Colonic mucosa (tissue), 4 donors: ENCODE measurements at places on chromosomes 11 and 22.

DNA sequence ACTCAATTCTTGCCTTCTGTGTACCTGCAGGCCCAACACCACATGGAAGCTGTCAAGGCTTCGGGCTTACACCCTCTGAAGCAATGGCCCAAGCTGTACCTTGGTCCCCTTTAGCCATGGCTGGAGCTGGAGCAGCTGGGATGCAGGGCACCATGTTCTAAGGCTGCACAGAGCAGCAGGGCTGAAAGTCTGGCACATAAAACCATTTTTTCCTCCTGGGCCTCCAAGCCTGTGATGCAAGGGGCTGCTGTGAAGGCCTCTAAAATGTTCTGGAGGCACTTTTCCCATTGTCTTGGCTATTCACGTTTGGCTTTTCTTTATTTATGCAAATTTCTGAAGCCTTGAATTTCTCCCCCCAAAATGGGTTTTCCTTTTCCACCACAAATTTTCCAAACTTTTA is 102.1 kb upstream of the SLC5A12 start:
- H3K36me3 ChIP-seq: no peaks in the 10 kb centered on the region
- H3K27ac ChIP-seq: no peak overlapping the region
- H3K27me3 ChIP-seq: no peaks in the 10 kb centered on the region
- no peak overlapping the region for H3K4me3 ChIP-seq
- DNase-seq: no peak

DNA sequence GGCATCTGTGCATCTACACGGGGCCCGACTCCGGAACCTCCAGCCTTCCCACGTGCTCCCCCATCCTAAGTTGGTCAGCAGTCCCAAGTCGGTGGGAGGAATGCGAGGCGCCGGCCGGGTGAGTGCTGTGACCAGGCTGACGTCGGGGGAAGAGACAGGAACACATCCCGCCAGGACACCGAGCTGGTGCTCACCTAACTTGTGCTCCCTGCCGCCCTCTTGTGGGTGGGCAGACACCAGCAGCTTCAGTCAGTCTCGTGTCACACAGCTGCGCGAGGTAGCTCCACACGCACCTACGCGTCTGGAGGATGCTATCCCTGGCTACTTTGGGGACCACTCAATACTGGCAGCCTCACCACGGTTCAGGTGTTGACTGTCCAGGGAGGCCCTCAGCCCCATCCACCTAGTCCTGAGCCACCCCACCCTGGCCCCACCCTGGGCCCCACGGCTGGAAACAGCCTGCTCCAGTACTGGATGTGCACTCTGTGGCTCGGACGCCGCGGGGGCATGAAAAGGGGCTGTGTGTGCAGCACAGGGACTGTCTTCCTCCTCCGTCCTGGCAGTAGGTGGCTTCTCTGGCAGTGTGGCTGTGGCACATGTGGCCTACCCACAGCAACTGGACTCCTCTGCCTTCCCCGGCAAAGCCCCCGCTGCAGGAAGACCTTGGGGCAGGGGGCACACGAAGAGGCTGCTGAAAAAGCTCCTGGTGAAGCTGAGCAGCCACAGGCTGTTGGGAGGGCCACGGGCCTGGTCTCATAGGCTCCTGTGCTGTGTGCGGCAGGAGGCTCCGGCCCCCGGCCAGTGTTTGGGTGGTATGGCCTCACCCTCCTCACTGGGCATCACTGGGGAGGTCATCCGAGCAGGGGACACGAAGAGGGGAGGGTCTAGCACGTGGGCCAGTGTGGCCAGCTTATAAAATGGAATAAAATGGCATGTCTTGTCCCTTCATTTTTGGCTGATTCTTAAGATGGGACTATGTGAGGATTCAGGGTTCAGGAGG is 11.2 kb upstream of the BID start:
- no peak overlapping the region for H3K27ac ChIP-seq
- DNase-seq: peak; percentile 84
- H3K4me1 ChIP-seq: peaks cover 11% of the 10 kb centered on the region
- no peaks in the 10 kb centered on the region for H3K36me3 ChIP-seq
- H3K4me3 ChIP-seq: no peak overlapping the region
- no peaks in the 10 kb centered on the region for H3K27me3 ChIP-seq

DNA sequence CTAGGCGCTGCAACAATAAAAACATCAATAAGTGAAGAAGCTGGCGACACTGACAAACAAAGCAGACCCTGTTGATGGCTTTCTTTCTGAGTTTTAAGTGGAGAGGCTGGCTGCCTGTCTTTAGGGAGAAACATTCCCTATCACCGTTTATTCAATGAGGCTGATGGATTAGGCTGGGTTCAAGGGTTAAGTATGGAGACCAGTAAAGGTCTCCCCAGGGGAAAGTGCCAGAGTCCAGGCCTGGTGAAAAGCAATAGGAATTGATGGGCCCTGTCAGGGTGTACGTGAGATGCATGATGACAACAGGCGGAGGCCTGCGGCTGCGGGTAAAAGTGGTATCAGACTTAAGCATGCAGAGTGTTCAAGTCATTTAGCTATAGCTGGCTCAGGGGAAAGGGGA is 102.6 kb downstream of the ALX4 start:
- H3K27me3 ChIP-seq: no peaks in the 10 kb centered on the region
- no peak for DNase-seq
- H3K36me3 ChIP-seq: no peaks in the 10 kb centered on the region
- H3K27ac ChIP-seq: no peak overlapping the region
- H3K4me1 ChIP-seq: no peaks in the 10 kb centered on the region

- H3K4me3 ChIP-seq: no peak overlapping the region
- no peak overlapping the region for H3K27ac ChIP-seq
- no peaks in the 10 kb centered on the region for H3K4me1 ChIP-seq
- no peak for DNase-seq
- H3K27me3 ChIP-seq: no peaks in the 10 kb centered on the region
Measured at GRCh38 chr11:126978165-126978564, 22.4 kb downstream of the KIRREL3 start.

GRCh38 chr11:44773351-44773965 is 46.7 kb downstream of the TSPAN18 start:
- no peak overlapping the region for H3K27ac ChIP-seq
- DNase-seq: no peak
- H3K36me3 ChIP-seq: no peaks in the 10 kb centered on the region

DNA sequence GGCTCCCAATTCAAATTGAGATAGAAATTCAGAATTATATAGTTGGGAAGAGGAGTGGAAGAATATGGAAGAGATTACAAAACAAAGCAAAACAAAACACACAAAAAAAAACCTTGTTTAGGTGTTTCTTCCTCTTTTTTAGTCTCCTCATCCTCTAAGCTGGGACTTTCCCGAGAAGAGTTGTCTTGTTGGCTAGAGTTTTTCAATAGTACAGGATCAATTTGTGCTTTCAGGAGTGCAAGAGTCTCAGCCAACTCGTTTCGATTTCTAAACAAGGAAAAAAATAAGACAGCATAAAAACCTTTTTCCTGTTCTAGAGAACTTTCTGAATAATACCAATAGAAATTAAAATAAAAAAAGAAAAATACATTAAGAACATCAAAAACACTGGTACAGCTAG is 87.8 kb upstream of the CLNS1A start:
- H3K4me1 ChIP-seq: no peaks in the 10 kb centered on the region
- DNase-seq: no peak
- no peak overlapping the region for H3K4me3 ChIP-seq
- H3K27ac ChIP-seq: no peak overlapping the region
- no peaks in the 10 kb centered on the region for H3K36me3 ChIP-seq

GRCh38 chr11:96316869-96317268 is 26.1 kb downstream of the MAML2 start:
- no peak overlapping the region for H3K27ac ChIP-seq
- no peak overlapping the region for H3K4me3 ChIP-seq
- H3K4me1 ChIP-seq: peaks cover 16% of the 10 kb centered on the region
- no peak for DNase-seq
- no peaks in the 10 kb centered on the region for H3K36me3 ChIP-seq

DNA sequence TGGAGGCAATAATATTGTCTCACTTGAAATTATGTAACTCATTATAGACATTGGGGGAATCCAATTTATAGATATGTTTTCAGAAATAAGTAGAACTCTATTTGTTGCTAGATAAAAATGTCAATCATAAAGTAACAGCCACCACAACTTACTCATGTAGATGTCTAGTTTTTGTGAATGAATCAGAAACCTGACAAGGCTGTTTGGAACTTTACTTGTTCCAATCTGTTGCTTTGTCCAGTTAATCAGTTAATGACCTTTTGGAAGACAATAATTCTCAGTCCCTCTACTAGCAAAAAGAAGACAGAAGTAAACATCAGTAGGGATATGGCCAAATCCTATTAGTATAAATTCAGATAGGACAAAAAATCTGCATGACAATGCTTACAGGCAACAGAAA is 1143.3 kb downstream of the LRRC4C start:
- no peaks in the 10 kb centered on the region for H3K27me3 ChIP-seq
- no peak overlapping the region for H3K27ac ChIP-seq
- no peaks in the 10 kb centered on the region for H3K36me3 ChIP-seq
- DNase-seq: no peak

DNA sequence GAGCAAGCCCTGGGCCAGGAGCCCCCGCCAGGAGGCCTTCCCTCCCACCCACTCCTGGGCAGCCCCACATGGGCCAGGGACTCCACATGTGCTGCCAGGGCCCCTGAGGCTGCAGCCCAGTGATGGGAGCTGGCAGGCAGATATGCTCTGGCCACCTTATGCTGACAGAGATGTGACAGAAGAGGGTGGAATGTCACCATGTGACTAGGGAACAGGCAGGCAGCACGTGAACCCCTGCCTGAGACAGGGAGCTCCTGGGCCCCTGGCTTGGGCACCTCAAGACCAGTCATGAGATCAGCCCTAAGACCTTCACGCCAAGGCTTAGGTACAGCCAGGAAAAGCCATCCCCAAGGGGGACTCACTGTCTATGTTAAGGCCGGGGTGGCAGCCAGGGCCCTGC is 9.1 kb downstream of the PRODH start:
- no peaks in the 10 kb centered on the region for H3K27me3 ChIP-seq
- DNase-seq: no peak
- H3K4me3 ChIP-seq: no peak overlapping the region
- H3K36me3 ChIP-seq: no peaks in the 10 kb centered on the region
- H3K27ac ChIP-seq: no peak overlapping the region

GRCh38 chr11:8265681-8266241 is 2.1 kb upstream of the LMO1 start:
- H3K36me3 ChIP-seq: no peaks in the 10 kb centered on the region
- H3K4me3 ChIP-seq: no peak overlapping the region
- H3K27me3 ChIP-seq: peaks cover 69% of the 10 kb centered on the region

- no peaks in the 10 kb centered on the region for H3K36me3 ChIP-seq
- H3K4me1 ChIP-seq: peaks cover 3% of the 10 kb centered on the region
- H3K27ac ChIP-seq: no peak overlapping the region
Measured at GRCh38 chr11:119712006-119712405, 17.0 kb downstream of the NECTIN1 start.

DNA sequence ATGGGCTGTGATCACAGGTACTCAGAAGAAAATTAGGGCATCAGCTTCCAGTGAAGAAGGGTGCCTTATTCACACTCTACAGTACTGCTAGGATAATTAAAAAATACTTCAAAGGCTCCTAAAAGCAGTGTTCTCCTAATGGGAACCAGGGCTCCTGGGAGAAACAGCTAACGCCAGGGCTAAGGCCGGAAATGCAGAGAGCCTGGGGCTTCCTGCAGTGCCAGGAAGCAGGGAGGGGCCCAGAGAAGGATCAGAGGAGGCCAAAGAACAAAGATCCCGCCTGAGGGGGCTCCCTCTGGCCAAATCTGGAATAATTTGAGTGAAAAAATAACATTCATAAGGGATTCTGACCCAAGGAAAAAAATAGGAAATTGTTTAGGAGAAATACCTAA is 27.5 kb downstream of the TOLLIP start:
- H3K4me3 ChIP-seq: no peak overlapping the region
- no peak overlapping the region for H3K27ac ChIP-seq
- peaks cover 4% of the 10 kb centered on the region for H3K36me3 ChIP-seq
- no peaks in the 10 kb centered on the region for H3K27me3 ChIP-seq
- no peak for DNase-seq

DNA sequence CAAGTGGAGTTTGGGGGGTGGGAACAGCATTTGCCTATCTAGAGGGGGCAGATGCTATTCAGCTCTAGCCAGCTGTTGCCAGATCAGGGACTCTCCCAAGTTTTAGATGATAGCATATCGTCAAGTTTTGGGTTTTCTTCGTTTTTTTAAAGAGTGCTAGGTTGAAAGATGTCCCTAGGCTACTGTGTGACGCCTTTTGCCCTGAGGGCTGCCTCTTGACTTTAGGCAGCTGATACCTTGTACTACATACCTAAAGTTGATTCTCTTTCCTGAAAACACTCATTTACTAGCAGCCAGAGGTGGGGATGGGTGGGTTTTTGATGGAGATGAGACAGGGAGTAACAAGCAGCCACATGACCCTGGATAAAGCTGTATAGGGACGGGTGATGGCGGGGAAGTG is 87.1 kb downstream of the ABTB2 start:
- no peak overlapping the region for H3K4me3 ChIP-seq
- no peak for DNase-seq
- no peaks in the 10 kb centered on the region for H3K27me3 ChIP-seq

DNA sequence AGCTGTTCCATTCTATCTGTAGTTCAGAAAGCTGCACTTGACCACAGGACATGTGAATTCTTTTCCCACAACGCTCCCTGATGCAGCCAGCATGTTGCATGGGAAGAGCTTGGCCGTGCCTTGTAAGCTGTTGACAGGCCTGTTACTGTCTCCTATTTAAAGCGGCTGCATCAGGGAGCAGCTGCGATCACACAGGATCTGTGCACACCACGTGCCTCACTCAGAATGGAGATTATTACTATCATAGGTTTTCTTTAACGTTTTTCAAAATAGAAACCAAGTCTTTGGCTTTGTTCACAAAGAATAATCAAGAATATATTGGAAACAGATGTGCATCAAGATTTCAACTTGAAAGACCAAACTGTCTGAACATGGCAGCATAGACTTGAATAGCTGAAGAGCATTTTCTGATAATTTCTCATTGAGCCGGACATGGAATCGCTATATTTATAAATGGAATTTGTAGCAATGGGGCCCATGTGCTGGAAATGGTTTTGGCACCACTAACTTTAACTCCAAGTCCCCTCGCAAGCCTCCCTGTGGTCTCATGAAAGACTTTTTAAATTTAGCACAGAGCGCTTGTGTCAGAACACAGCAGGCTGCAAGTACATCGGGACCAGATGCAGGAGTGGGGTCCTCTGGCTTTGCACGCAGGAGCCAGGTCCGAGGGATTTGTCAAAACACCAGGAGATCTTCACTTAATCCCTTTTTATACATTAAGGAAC is 40.8 kb upstream of the MYO18B start:
- no peak overlapping the region for H3K4me3 ChIP-seq
- no peak overlapping the region for H3K27ac ChIP-seq
- DNase-seq: no peak
- no peaks in the 10 kb centered on the region for H3K4me1 ChIP-seq
- H3K36me3 ChIP-seq: no peaks in the 10 kb centered on the region
- no peaks in the 10 kb centered on the region for H3K27me3 ChIP-seq

DNA sequence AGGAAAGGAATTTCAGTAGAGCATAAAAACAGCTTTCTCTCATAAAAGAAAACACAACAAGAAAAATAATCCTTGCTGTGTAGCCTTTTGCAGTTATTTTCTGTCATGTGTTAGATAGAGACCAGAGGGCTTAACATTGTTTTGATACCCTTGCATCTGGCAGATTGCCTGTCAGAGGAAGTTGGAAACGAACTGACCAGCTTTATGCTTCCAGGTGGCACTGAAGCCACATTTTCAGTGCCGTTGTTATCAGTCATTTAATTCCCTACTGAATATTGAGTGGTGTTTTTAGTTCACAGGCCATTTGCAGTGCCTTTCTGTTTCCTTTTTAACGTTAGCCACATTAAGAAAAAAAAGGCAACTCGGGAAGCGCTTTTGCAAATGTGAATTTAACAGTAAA is 21.5 kb upstream of the RAG2 start:
- H3K27ac ChIP-seq: no peak overlapping the region
- H3K4me3 ChIP-seq: no peak overlapping the region
- H3K27me3 ChIP-seq: no peaks in the 10 kb centered on the region
- no peaks in the 10 kb centered on the region for H3K4me1 ChIP-seq
